ENCODE measurements at places on chromosomes 6 and 20.
A peak's percentile ranks its signal among the peaks of the same experiment; 100 is the strongest.

DNA sequence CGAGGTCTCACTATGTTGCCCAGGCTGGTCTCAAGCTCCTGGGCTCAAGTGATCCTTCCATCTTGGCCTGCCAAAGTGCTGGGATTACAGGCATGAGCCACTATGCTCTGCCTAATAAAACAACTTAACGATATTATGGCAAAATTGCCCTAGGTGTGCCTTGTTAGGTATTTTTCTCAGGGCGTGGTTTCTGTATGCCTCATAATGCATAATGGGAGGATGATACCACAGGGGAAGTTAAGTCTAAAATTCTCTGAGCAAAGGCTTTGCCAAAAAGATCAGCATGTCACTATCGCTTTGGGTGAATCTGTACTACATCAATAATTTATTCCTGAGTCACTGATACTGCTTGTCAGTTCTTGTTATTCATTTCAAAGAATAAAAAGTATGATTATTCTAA is 15.9 kb upstream of the LOC128125822 start:
- no peak for DNase-seq

DNA sequence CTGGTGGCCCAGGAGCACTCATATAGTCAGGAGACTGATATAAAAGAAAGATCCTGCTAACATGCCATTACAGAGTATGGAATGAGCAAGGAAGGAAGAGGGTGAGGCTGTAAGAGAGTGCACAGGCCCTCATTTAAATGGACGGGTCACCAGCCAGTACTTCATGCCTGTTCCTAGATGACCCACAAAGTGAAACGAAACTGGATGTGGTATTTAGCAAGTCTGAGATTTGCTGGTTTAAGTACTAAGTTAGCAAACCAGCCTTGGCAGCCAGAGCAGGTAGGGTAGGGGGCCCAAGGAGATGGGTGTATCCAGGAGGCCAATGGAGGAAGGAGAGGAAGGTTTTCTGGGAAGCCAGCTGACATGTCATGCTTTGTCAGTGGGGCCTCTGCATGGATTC is 15.9 kb downstream of the NT5E start:
- no peak for DNase-seq

- DNase-seq, result no peak
These were observed 69.4 kb downstream of the LAMA4 start for GRCh38 chr6:112184951-112185350.

- DNase-seq, result peak; percentile 38
These were observed 41.5 kb upstream of the ADGRF1 start for GRCh38 chr6:47083586-47084047.
